Activated B cell treated with CpG ODN at 0.5 μM for 24 hours (primary cell): ENCODE measurements at places on chromosomes 4 and X. TPM values are rescaled to one million over a fixed set of nuclear protein-coding genes. Genes with fewer than 3 reads are reported as not detected.

DNA sequence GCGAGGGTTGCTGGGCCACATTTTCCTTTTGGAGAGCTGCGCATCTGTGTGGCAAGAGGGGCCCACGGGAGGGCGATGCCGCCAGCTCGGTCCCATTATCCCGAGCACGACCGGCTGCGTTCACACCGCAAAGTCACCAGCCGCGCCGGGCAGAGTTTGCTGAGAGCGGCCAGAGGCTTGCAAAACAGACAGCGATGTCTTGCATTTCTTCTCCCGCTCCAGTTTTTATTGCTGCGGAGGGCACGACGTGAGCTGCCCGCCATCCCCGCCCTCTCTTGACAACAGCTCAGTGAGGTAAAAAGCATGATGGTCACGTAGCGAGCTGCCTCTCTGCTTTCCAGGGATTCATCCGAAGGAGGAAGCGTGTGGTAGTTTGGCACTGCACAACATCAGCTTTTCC, 102.1 kb upstream of the TENM3 start:
- no peak for DNase-seq

CCSER1 gene
- 14.4 and 20.1 TPM in 2 replicates for total RNA-seq

DNA sequence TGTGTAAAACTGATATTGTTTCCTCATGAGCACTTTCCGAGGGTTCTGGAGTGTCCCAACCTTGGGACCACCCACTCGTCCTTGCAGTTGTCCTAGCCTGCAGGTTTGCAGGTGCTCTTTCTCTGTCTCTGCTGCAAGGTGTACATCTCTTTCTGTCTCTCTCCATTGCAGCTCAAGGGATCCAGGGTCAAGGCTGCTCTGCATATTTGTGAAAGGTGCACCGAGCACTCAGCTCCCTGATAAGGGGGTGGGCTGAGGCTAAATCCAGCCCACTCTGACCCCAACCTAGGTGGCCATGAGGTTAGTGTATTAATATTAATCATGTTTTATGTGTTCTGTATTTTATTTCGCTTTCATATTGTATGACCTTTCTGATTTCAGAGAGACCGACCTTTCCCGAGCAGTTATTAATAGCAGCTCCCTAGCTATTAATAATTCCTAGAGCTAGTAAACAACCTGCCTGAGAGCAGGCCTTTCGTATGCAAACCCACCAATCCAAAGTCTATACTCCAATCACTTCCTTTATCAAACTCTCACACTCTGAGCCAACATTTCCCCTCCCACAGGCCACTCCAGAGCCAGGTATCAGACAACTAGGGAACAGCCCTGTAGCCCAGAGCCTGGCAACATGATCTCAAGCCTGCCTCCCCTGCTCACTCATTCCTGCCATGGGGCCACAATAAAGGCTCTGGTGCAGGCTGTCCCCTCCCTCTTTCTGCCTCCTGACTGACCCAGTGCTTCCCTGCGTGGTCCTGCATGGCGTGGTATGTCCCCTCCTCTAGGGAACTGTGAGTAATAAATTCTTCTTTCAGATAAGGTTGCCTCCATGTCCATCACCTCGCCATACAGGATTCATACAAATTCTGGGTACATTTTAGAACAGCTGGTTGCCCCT, 73.9 kb downstream of the SLC2A9 start:
- DNase-seq: no peak

- DNase-seq: no peak
These were observed 47.4 kb downstream of the TMEM131L start for GRCh38 chr4:153513596-153513995.

SYTL5 gene
- total RNA-seq: not detected in 2 replicates

GRCh38 chrX:150759568-150760416, 66.6 kb downstream of the MTMR1 start:
- no peak for DNase-seq

GRCh38 chrX:39619182-39620009, 478.4 kb downstream of the BCOR start:
- no peak for DNase-seq

C4orf50 gene
- 0.02 TPM in 1 of 2 replicates, not detected in the other for total RNA-seq

DNA sequence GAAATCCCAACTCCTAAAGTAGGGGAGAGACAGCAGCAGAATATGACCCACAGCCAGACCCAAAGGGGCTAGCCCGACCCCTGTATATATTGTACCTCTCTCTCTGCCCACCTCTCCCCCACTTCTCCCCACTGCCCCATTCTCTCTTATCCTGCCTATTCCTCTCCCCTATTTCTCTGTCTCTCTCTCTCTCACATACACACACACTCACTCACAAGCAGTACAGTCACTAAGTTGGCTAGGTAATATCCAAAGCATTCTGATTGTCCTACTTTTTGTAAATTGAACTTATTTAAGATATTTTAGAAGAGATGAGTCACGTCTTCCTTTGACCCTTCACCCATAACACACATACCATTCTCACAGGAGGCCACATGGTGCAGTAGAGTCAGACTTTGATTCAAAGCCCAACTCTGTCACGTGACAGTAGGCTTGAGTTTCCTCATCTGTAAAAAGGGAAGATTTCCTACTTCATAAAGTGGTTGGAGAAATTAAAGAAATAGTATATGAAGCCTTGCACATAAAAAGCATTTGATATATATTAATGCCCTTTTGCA, 29.5 kb downstream of the SRPX2 start:
- DNase-seq: no peak

MGARP gene
- total RNA-seq: not detected in 2 replicates

DNA sequence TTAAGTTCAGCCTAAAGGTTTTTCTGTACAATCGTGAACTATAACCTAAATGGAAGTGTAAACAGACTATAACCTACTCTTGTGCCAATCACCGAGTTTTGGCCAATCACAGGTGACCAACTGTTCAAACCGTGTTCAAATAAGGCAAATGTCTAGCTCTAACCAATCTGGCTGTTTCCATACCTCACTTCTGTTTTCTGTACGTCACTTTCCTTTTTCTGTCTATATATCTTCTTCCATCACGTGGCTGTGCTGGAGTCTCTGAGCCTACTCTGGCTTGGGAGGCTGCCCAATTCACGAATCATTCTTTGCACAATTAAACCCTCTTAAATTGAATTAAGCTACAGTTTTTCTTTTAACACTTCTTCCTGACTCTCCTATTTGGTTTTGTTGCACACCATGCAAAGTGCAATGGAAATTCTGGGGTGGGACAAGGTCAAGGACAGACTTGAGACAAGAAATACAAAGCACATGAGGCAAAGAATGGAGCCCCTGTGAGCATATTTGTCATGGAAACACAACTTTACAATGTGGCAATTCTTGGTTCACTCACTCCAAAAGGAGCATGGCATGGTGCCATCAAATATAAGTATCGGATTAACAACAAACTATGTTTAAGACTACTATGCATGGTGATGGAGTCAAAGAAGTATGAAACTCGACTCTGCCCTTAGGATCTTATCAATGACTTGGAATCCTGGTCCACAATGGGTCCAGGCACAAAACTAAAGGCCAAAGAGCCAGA, 115.7 kb upstream of the FAM9B start:
- DNase-seq: no peak

GPR82 gene
- 0.32 and 0.35 TPM in 2 replicates for total RNA-seq

- no peak for DNase-seq
These were observed 133.3 kb downstream of the DCK start for GRCh38 chr4:71126719-71127118.

- no peak for DNase-seq
These were observed 46.8 kb upstream of the SETD7 start for GRCh38 chr4:139602776-139603360.

ARMCX5 gene
- 12.0 and 12.4 TPM in 2 replicates for total RNA-seq

DNA sequence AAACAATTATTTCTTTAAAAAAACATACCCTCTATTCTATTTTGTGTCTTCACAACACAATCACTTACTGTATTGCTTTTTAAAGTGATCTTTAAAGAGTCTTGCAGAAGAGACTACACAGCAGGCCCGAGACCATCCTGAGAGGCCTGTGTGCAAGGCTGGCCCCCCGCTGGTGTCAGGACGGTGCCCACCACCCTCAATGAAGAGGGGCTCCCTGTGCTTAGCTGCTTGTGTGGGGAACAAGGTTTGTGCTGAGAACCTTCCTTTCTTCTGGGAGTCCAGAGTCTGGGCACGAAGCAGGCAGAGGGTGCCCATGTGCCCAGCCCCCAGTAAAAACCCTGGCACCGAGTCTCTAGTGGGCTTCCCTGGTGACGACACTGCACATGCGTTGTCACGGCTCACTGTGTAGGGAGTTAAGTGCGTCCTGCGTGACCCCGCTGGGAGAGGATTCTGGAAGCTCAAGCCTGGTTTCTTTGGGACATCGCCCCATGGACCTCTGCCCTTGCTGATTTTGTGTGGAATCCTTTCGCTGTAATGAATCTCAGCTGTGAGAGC, 22.0 kb downstream of the RGS12 start:
- DNase-seq: no peak

- no peak for DNase-seq
These were observed 26.4 kb downstream of the GPM6B start for GRCh38 chrX:13790206-13791131.

PSMD10 gene
- total RNA-seq: 33.4 and 35.4 TPM in 2 replicates

SMIM10 gene
- 1.3 and 1.4 TPM in 2 replicates for total RNA-seq

- DNase-seq: no peak
These were observed 31.6 kb upstream of the NAP1L5 start for GRCh38 chr4:88729146-88729760.

DNA sequence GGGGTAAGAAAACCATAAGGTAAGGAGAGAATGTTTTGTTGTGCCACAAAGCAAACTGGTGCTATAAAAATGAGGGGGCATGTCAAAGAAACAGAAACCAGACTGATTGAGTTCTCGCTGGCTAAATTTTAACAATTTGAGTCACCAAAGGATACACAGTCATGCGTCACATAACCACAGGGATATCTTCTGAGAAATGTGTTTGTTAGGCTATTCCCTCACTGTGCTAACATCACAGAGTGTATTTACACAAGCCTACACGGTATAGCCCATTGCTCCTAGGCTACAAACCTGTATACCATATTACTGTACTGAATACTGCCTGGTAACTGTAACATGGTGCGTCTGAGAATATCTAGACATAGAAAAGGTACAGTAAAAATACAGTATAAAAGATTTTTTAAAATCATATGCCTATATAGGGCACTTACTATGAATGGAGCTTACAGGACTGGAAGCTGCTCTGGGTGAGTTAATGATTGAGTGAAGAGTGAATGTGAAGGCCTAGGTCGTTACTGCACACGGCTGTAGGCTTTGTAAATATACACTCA, 50.1 kb downstream of the FBXW7 start:
- DNase-seq: no peak

CC2D2A gene
- total RNA-seq: not detected in 2 replicates

UGT2B7 gene
- not detected in 2 replicates for total RNA-seq

CXorf65 gene
- 10.0 and 14.5 TPM in 2 replicates for total RNA-seq

DNA sequence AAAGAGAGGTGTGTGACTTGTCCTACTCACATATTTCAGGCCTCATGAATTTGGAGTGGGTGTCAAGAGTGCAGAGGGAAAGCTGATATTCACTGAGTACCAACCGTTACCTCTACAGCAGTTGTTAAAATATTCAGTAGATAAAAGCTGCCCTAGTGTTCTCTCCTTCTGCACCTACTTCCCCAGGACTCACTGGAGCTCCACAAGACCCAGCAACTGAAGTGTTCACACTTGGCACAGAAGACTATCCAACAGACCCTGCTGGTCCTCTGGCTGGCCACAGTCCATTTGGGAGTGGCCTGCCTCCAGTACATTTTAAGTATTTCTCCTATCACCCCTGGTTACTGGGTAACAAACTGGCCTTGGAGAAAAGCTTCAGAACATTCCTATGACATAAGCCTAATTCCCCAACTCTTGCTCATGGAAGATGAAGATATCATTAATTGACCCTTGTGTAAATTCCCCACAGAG, 70.8 kb downstream of the PPARGC1A start:
- DNase-seq: no peak

FRMD7 gene
- not detected in 2 replicates for total RNA-seq

FAT4 gene
- not detected in 2 replicates for total RNA-seq

NXF2 gene
- not detected in 2 replicates for total RNA-seq

HSFX2 gene
- 0.33 and 0.51 TPM in 2 replicates for total RNA-seq

- no peak for DNase-seq
These were observed 23.5 kb upstream of the GALNT7 start for GRCh38 chr4:173145131-173145530.

ARL9 gene
- 0.22 TPM in 1 of 2 replicates, not detected in the other for total RNA-seq

RAB33A gene
- total RNA-seq: 6.9 and 8.0 TPM in 2 replicates
